NCI-H524 treated with DMSO at 0.1 percent for 48 hours (cell line): ENCODE measurements at places on chromosomes 1 and 21.
A peak's percentile ranks its signal among the peaks of the same experiment; 100 is the strongest.

DNA sequence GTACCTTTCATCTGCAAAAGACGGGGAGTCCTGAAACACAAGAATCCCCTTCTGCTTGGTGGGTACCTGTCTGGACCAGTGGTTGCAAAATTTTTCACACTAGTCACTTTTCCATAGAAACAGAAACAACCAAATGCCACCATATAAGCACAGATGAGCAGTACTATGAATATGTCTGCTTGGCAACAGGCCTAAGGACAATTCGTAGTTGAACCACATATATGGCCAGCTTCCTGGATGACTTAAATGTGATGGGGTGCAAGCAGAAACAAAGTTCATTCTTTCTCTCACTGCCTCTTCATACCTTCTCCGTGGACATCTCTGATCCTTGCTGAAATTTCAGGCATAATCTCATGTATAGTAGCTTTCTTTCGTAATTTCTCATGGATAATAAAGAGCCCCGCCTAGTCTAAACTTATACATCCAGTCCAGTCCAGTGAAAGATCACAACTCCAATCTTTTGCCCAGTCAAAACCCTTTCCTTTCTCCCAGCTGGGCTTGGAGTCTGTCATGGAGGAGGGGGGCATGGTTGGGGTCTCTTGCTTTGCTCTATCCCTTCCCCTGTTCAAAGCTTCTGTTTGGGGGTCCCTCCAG lies 7.0 kb downstream of the FCAMR start:
- no peak for DNase-seq

DNA sequence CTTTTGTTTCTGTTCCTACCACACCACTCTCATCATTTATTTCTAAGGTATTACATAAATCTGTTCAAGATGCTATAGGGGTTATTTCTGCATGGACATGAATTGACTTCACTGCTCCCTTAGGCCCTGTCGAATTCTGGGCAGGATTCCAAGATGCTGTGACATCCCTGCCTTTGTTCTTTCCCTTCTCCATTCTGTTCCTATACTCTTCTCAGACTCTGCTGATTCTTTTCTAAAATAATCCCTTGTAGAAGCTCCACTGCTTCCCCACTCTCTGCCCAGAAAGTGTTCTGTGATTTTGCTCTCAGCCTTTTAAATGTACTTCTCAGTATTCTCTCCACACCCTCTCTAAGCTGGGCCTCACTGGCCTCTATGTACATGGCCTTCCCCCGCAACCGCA lies 99.2 kb downstream of the PHTF1 start:
- no peak for DNase-seq

DNA sequence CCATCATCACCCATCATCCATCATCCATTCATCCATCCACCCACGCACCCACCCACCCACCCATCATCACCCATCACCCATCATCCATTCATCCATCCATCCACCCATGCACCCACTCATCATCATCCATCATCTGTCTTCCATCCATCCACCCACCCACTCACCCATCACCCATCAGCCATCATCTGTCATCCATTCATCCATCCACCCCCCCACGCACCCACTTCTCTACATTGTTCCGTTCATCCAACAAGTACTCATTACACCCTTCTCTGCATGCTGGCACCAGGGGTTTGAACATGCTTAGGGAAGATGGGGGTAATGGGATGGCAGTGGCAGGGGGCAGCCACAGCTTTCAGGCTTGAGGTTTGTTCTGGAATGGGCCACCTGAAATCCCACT lies 82.1 kb downstream of the ADARB1 start:
- DNase-seq, result no peak

DNA sequence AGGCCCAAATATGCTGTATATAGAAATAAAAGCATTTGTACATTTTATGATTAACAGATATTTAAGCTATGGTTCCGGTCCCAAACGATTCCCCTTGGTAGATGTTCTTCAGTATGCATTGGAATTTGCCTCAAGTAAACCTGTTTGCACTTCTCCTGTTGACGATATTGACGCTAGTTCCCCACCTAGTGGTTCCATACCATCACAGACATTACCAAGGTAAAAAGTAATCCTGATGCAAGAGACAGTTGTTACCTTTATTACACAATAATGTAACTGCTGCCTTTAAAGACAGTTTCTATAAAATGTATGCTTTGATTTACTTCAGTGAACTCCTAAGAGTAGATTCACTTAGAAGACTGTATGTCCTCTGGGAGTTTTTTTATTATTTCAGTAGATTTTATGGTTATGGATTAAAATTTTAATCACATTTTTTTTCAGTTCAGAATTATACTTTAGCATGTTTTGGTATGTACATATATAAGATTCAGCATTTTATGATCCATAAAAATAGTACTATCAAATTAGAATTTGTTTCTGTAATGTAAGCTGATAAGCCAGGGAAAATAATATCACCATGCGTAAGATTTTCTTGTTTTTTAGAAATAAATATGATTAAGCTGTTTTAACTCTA lies 96.5 kb downstream of the USP25 start:
- DNase-seq, result no peak

GRCh38 chr1:160062230-160062532 lies 7.8 kb downstream of the KCNJ10 start:
- no peak for DNase-seq

GRCh38 chr1:20574686-20575540 lies 14.0 kb upstream of the CDA start:
- no peak for DNase-seq

DNA sequence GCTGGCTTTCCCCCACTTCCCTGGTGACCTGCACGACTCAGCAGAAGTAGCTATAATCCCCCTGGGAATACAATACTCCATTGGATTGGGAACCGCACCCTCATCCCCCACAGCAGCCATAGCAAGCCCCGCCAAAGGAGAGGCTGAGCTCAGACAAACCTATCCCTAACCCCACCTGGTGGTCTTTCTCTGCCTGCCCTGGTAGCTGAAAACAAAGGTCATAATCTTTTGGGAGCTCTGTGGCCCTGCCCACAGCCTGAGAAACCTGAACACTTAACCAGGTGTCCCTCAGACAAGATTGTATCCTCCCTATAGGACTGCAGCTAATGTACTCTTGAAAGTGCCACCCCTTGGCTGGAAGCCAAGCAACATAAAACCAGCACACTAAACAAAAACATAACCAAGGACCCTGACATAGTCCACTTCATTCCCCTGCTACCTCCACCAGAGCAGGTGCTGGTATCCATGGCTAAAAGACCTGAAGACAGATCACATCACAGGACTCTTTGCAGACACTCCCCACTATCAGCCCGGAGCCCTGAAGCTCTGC lies 71.6 kb upstream of the RUNX1 start:
- DNase-seq, result no peak

- no peak for DNase-seq
Measured at GRCh38 chr1:58971629-58972140, 187.8 kb upstream of the JUN start.

DNA sequence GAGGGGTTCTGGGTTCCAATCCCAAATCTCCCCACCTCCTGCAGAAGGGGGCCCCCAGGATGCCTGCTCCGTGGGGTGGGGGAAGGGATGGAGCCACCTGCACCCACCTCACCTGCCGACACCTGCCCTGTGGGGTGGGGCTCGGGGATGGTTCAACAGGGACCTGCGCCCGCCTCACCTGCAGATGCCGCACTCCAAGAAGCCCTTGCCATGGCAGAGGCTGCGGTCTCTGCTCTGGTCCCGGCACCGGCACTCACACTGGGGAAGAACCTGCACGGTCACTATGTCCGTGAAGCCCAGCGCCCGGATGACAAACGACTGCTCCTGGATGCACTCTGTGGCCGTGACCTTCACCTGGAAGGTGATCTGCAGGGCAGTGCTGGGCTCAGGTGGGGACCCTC lies 18.1 kb upstream of the PTTG1IP start:
- DNase-seq, result no peak

DNA sequence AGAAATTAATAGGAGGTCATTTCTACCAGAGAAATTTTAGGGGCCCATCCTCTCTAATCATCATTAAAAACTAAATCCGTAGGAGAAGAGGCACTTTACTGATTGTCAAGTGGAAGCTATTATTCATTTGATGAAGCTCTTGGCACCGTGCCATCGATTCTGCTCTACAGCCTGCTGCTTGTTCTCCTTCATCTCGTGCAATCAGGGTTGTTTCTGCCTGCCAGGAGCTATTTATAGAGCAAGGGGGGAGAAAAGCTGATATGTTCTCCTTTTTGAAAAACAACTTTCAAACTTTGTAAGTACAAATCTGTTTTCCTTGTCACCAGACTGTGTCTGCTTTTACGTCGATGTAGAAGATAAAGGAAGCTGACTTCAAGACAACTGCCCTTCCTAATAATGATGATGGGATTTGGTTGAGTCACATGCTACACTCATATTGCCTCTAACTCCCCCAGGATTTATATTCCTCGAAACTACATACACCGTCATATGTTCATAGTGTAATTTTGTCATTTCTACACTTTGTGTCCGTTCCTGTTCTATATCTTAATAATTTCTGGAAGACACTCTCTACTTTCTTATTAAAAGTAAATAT lies 169.6 kb upstream of the LHX8 start:
- peak; percentile 66 for DNase-seq

- no peak for DNase-seq
Measured at GRCh38 chr1:26418865-26419349, 8.3 kb downstream of the LIN28A start.

GRCh38 chr1:205870236-205870635 lies 20.3 kb upstream of the PM20D1 start:
- DNase-seq, result no peak

DNA sequence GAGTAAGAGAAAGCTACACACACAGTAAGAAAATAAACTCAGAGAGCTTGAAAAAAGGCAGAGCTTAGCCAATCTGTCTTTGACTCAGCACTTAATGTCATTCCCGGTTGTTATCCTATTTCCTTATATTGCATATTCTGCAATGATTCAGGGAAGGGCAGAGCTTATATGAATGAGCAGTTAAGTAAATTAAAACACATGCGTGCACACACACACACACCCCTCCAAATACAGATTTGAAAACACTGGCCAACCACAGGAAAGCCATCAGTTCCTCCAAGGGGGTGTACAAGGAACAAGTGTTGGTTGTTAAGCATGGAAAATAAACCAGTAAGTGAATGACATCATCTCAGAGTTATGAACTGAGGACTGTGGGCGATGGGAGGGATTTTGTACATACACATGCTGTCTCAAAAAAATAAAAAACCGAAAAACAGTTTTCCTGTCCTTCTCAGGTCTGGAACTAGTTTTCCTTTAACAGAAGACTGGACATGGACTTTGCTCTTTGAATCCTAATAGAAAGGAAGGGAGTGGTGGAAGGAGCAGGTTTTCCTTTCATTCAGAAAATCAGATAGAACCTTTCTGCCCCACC lies 1.0 kb downstream of the IQGAP3 start:
- DNase-seq, result no peak

GRCh38 chr1:107777664-107778047 lies 187.3 kb downstream of the VAV3 start:
- no peak for DNase-seq

DNA sequence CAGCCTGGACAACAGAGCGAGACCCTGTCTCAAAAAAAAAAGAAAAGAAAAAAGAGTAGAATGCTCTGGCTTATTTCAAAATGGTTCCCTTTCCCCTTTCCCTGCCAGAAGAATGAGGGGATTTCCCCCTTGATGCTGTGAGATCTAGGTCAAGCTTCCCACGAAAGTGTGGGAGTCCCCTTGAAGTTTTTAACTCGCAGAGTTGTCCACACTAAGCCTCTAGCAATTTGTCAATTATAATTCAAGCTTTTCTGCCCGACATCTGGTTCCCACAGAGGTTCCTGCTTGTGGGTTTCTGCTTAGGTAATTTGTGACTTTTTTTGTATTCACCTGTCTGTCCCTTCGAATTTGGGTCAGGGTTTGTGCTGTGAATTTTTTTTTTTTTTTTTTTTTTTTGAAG lies 62.8 kb downstream of the ZFYVE9 start:
- no peak for DNase-seq

GRCh38 chr21:33032434-33033047 lies 6.8 kb downstream of the OLIG2 start:
- DNase-seq, result no peak

GRCh38 chr1:178947677-178947981 lies 76.8 kb upstream of the ANGPTL1 start:
- DNase-seq, result no peak

DNA sequence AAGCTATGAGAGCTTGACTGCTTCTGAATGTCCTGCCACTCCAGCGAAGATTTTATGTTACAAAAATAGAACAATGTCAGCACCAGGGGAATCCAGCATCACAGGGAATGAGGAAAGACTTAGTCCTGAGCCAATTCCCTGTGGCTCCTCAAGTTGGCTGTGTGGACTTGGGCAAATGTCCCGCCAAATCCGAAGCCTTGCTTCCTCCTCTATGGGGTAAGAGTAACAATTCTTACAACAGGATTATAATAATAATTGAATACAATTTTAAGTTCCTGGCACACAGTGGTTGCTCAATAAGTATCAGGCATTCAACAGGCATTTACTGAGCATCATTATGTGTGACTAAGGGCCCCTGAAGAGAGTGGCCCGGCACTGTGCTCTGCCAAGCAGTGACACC lies 44.4 kb downstream of the STPG1 start:
- no peak for DNase-seq

- no peak for DNase-seq
Measured at GRCh38 chr1:55196433-55197035, 18.6 kb downstream of the USP24 start.

DNA sequence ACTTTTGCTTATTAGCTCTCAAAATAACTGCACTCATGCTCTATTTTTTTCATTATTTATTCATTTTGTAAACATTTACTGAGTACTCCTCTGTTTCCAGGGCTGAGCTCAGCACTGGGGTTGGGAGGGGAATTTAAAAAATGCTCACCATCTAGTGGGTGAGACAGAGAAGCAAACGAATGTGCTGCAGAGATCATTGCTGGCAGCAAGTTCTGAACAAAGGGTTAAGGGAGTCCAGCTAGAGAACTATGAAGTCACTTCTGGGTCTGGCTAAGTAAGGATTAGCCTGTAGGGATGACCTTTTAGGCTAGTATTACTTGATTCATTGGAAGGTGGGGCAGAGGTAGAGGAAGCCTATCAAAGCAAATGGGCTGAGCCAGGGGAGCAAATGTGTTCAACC lies 99.1 kb upstream of the ZNF644 start:
- no peak for DNase-seq

GRCh38 chr21:31182231-31183140 lies 144.2 kb upstream of the KRTAP19-8 start:
- DNase-seq, result no peak

- DNase-seq, result no peak
Measured at GRCh38 chr1:191895462-191896058, 262.7 kb upstream of the RGS18 start.

GRCh38 chr1:225780630-225781029 lies 3.0 kb downstream of the SRP9 start:
- no peak for DNase-seq

DNA sequence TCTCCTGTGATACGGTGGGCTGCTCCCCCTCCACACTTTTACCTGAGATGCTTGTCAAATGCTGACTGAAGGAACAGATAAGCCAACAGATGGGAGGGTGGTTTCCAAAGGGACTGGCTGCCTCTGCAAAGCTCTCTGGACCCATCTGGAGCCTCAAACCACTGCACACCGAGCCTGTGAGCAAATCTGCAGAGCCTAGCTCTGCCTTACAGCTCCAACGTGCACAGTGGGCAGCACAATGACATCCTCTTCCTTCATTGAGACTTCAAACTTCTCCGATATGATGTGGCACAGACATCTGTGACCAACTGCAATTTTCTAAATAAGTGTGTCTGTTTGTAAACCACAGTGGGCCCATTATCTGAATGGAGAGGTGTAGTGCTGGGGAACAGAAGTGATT lies 26.2 kb upstream of the KNCN start:
- DNase-seq, result no peak

GRCh38 chr1:111507411-111508201 lies 4.2 kb upstream of the ADORA3 start:
- DNase-seq, result no peak

- no peak for DNase-seq
Measured at GRCh38 chr1:46244656-46245371, 2.7 kb upstream of the RAD54L start.
